Non-pigmented ciliary epithelial cell (primary cell): ENCODE measurements at places on chromosomes 3 and 15.

GRCh38 chr15:63597038-63597790 lies at the start of gene FBXL22:
TSS of gene FBXL22 (plus strand) at chr15:63597387. CDS start at chr15:63597393, 6 bp downstream.
- DNase-seq, result no peak

DNA sequence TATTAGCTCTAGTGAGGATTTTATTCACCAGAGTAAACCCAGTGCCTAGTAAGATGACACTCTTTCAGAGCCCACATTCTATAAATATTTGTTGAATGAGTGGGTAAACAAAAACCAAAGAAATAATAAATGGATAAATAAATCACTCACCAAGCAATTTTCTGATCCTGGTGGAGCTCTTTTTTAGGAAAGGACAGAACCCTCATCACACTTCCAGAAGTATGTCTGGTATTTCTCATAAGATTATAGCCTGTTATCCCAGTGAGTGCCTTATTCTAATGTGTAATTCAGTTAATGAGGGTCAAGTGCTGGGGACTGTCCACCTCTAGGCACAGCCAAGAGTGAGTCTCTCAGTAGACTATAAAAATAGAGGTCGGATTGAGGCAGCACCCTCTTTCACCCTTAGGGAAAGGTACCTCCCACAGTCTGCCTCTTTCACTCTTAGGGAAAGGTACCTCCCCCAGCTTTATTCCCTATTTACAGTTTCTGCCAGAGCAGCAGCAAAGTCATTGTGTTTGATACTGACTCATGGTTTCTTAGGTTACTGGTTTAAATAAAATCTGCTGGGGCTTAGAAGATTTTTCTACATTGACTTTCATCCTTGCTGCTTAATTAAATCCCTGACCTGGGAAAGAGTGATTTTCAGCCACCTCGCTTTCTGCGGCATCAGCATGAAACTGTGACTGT lies 145.0 kb downstream of the STAC start:
- DNase-seq, result no peak

DNA sequence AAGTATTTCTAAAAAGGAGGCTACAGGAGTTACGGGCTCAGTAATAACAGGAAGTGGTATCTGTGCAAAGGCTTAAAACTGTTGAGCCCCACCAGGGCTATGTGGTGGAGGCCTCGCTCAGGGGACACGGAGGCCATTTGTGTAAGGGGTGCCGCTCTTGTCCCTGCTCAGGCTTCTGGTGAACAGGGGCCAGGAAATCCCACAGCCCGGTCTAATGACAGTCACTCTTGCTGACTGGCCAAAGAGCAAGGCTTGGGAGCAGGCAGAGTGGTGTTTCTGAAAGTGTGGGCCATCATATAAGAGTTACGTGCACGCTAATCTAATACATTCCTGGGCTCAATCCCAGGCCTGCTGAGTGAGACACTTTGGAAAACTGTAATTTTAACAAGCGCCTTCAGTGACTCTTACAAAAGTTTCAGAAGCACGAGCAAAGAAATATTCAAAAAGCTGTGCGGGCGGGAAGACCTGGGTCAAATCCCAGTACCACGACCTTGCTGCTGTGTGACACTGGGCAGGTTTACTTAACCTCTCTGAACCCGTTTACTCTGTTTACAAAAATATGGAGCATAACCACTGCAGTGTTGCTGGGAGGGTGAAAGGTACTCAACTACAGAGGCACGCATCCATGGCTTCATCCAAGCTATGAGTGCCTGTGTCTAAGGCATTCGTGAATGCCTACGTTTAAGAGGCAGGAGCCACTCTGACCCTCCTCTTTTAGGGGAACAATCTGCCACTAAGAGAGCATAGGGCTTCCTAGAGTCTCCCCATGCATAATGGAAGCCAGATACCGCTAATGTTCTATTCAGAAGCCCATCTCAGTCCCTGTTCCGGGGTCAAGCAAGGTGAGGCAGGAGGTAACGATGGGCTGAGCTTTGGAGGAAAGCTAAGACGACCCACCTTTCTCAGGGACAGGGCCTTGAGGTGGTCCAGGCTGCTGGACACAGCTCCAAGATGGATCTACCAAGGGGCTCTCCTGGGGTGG lies 2.0 kb downstream of the ATP10A start:
- DNase-seq, result no peak

DNA sequence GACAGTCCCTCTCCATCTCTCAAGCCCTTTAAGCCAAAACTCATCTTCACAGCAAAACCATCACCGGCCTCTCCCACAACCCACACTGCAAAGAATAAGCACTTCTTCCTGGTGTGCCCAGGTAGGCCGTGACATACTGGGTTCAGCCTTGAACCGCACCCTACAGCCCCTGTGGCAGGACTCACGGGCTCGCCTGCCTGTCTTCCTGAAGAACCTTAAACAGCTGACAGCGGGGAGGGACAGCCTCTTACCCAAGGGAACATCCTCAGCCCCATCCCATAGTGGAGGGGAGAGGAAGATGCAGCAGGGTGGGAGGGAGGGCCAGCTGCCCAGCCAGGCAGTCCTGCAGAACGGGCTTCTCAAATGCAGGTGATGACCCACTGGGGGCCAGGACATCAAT lies 40.2 kb downstream of the TBC1D2B start:
- no peak for DNase-seq

DNA sequence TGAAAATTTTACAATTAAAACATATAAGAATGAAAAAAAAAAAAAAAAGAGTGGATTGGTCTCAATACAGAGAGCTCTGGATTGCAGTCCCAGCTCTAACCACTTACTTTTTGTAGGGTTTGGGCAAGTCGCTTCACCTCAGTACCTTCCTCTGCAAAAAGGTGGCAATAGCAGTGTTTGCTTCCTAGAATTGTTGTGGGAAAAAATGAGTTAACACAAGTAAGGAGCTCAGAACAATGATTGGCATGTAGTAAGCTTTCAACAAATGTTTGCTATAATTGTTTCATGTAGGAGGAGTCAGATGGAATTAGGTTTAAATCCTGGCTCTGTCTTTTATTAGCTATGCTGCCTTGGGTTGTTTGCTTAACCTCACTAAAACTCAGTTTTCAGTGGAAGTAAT lies 425.2 kb upstream of the TBL1XR1 start:
- no peak for DNase-seq

DNA sequence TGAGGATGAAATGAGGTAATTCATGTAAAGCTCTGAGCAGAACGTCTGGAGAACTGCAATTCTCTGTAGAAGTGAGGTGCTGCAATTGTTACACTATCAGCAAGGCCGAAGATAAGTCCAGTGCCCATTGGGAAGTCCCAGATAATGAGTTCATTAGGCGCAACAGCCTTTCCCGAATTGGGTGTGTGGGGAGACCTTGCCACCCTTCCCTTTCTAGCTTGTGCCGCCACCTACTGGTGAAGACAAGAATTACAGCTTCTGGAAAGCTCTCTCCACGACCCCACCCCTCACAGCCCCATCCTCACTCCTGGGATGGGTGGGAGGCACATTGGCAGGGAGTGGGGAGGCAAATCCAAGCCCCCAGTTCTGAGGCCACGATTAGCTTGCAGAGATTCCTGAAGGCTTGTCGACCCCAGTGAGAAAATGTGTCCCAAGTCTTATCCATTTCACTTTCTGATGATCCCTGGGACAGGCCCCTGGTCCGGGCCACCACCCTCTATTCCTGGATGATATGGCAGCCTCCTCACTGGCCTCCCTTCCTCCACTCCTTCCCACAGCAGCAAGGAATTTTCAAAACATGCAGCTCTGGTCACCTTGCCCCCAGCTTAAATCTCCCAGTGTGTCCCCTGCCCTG lies 36.4 kb downstream of the FAM3D start:
- no peak for DNase-seq

- no peak for DNase-seq
Observed at GRCh38 chr15:79190093-79190492, 92.4 kb upstream of the ANKRD34C start.

DNA sequence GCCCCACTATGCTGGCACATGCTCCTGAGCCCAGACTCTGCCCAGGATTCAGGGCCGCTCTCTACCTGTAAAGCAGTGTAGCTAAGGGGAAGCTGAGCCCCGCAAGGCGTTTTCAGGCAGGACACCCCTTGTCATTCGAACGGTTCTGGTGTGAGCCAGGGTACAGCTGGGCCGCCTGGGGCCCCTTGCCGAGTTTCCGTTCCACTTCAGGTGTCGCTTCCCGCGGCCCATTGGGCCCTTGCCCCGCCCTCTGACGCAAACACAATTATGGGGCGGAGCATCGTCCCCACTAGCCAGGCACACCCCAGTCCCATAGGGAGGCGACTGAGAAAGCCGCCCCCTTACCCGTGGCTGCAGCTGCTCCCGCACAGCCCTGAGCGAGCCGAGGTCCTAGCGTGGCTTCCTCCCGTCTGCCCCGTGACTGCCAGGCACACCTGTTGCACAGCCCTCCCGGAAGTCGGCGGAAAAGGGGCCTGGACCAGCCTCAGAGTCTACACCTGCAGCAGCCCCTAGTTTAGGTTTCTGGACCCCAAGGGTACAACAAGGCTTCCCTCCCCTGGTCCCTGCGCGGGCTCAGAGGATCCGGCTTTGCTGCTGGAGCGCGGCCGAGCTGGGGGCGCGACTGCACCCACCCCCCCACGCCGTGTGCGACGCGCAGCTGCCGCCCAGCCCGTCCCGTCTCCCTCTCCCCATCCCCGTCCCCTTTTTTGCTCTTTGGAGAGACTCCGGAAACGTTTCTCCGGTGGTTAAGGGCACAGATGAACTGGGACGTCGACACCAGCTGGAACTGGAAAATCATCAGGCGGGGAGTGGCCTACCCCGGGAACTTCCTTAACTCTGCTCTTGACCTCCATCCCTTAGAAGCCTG lies at the start of gene PLSCR2:
TSS of gene PLSCR2 (minus strand) at position 412 of the 868 bp plus-strand sequence. CDS start 9,657 bp downstream, outside the sequence.
- DNase-seq, result no peak

DNA sequence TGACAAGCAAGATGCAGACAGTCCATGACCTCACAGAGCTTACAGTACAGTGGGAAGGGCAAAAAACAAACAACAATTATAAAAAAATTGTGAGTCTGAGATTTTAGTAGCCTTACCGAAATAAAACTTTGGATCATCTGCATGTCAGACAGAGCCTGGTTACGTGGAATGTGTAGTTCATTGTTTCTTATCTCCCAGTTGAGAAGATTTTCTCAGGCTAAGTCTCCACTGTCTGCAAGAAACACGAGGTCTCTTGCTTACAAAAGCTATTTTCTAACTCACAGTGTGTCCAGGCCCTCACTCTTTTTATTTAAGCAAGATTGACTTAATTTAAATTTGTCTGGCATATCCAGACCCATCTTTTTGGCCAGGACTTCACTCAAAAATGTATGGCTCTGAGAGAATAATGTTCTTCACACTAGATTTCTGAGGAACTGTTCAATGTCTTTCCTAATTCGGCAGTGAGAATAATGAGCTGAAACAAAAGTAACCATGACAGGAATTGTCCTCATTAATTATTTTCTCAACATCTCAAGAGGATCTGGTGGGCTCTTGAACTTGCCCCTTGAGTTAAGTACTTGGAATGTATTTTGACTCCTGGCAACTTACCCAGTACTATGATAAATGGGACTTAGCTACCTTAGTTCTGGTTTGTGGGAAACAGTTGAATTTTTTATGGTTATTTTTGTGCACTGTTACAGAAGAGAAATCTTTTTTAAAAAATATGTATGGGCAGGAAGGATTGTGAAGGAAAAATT lies 265.1 kb upstream of the COL8A1 start:
- DNase-seq, result no peak

- DNase-seq, result no peak
Observed at GRCh38 chr3:2454865-2455264, 356.2 kb downstream of the CNTN4 start.

DNA sequence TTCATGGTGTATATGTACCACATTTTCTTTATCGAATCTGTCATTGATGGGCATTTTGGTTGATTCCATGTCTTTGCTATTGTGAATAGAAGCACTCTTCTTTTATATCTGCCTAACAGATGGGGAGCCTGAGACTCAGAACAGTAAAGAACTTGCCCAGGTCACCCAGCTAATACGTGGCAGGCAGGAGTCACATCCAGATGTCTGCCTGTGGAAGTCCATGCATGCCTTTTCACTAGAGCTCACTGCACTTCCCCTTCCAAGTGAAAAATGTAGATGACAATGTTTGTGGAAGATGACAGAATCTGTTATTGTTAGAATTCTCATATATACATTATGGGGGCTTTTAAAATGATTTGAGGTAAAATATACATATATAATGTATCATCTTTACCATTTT lies 165.0 kb downstream of the PDZRN3 start:
- no peak for DNase-seq

- no peak for DNase-seq
Observed at GRCh38 chr3:193980326-193980725, 155.6 kb upstream of the HES1 start.

GRCh38 chr15:43225201-43225949 lies 4.6 kb upstream of the EPB42 start:
- no peak for DNase-seq
